ENCODE measurements at places on chromosomes 16 and 17.

DNA sequence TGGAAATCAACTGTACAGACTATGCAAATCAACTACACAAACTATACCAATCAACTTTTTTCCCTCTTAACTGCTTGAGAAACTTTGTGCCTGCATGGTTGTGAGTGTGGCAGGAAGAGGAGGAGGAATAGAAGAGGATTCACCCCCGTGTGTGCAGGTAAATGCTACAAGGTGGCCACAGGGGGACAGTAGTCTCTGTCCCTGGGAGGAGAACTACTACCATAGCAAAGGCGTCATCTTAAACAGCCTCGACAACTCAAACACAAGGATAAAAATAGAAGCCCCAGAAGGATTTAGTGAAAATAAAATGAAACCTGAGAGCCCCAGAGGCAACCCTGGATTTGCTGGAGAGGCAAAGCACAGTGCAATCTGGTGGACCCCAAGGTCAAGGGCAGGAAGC, 199.5 kb upstream of the DYNLRB2 start:
- DNase-seq, result no peak

DNA sequence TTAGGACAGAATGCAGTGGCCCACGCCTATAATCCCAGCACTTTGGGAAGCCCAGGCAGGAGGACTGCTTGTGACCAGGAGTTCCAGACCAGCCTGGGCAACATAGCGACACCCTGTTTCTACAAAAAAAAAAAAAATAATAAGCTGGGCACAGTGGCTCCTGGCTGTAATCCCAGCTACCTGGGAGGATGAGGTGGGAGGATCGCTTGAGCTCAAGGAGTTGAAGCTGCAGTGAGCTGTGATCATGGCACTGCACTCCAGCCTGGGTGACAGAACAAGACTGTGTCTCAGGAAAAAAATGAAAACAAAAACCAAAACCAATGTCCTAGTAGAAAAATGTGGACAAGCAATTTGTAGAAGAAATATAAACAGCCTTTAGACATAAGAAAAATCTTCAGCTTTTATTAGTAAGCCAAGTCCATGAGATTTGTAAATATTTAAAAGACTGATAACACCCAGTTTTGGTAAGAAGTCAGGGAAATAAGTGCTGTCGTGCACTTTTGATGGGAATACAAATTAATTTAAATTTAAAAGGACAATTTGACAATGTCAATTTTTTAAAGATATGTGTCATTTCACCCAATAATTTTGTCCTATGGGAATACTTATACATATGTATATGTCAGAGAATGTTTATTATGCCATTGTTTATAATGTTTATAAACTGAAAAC, 11.1 kb downstream of the SCPEP1 start:
- DNase-seq, result no peak

GRCh38 chr16:50676684-50677225, 4.4 kb downstream of the SNX20 start:
- no peak for DNase-seq

DNA sequence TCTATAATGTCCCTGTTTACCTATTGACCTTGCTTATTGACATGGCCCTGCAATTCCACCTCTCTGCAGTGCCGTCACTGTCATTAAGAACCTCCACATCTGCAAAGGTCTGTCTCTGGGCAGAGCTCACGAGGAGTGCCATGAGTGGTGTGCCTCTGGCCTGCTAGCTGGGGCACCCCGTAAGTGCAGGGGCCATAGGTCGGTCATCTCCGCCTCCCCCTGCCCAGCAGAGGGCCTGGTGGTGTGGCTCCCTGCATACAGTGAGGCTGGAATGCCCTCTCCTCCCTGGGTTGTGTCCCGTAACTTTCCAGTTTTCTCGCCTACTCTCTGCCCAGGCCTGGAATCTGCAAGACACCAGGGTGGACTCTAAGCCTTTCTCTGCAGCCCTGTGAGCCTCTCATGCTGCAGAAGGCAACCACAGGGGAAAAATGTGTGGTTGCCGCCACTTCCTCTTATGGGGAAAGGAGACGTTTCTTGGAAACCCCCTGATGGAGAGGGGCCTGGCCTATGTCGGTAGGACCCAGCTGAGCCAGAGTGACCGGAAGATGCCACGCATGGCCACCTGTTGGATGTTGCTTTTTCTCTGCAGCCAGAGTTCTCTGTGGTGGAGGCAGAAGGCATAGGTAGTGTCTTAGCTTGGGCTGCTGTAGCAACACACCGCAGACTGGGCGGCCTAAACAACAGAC, 2.7 kb upstream of the SNX20 start:
- no peak for DNase-seq

GRCh38 chr16:20875355-20875650, 24.9 kb downstream of the DCUN1D3 start:
- no peak for DNase-seq
